ENCODE measurements at places on chromosomes 1 and 21.

- DNase-seq: no peak
Measured at GRCh38 chr1:239212811-239213220, 173.6 kb upstream of the CHRM3 start.

GRCh38 chr21:45891388-45892155, 90.0 kb upstream of the COL6A1 start:
- DNase-seq: no peak

- DNase-seq: no peak
Measured at GRCh38 chr21:18144339-18144738, 100.3 kb upstream of the CHODL start.

- no peak for DNase-seq
Measured at GRCh38 chr1:219201656-219202055, 28.0 kb downstream of the LYPLAL1 start.

DNA sequence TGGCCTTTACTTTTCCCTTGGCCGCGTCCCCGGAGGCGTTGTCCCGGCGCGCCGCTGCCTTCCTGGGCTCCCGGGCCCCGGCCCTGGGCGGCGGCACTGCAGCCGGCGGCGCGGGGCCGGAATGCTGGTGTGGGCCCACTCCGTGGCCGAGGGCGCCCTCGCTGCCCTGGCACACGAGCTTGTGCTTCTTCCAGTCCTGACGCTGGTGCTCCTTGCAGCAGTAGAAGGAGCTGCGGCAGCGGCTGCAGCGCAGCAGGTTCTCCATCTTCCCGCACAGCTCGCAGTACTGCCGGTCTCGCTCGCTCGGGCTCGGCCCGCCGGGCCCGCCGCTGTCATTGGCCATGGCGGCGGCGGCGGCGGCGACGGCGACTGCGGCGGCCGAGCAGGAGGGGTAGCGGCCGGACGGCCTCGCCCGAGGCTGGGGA, 529 bp downstream of the EGLN1 start:
- no peak for DNase-seq

GRCh38 chr1:202599669-202600431, 110.4 kb downstream of the SYT2 start:
- no peak for DNase-seq

GRCh38 chr1:230784163-230784562, 37.0 kb downstream of the CAPN9 start:
- DNase-seq: no peak

DNA sequence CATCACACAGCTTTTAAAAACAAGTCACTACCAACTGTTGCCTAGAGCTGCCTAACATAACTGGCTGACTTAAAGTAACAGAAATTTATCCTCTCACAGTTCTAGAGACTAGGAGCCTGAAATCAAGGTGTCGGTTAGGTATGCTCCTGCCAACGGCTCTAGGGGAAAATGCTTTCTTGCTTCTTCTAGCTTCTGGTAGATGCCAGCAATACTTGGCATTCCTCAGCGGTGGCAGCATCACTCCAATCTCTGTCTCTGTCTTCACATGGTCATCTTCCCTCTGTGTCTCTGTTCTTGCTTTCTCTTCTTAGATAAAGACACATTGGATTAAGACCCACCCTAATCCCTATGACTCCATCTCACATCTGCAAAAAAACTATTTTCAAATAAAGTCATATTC, 51.5 kb downstream of the DMRTA2 start:
- no peak for DNase-seq

- DNase-seq: no peak
Measured at GRCh38 chr1:243413431-243414151, 157.8 kb downstream of the SDCCAG8 start.

DNA sequence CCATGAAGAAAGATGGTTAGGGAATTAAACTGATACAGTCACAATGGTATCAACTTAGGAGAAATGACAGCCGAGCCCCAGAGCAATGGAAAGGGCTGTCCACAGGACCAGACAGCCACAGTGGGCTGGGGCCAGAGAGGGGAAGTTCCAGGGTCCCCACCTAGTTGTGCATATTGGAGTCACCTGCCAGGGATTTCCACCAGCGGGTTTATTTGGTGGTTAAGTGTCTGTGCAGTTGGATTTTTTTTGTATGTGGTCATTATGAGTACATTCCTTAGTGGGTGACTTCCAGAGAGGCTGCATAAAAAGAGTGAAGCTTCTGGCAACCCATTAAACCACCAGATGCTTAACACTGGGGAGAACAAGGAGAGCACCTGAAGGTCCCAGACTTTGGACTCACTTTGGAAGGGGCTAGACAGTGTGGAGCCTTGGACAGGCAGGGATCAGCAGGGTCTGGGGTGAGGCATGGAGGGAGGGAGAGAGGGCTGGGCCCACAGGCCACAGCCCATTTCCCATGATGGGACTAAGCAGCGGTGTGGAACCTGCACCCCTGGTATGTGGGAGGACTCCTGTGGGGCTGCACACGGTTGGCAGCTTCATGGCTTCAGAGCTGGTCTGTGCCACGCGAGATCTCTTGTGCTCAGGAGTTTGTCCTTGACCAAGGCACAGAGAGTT, 7.8 kb upstream of the PTTG1IP start:
- peak; percentile 13 for DNase-seq

DNA sequence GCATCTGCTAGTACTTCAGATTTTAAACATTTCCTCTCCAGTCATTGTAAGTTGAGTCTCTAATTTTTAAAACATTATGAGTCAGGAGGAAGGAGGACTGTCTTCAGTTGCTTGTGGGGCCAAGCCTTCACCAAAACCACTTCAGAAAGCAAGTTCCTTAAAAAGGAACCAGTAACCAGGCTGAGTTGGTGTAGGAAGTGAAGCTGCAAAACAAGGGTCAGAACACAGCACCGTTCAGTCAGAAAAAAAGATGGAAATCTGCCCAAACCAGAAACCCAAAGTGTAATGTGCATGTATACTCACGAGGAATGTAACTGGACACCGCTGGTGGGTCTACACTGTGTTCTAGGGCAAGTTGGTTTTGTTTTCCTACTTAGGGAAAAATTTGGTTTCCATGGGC, 402.1 kb downstream of the SETD4 start:
- DNase-seq: no peak

GRCh38 chr1:150760013-150760412, 5.6 kb downstream of the CTSS start:
- no peak for DNase-seq

GRCh38 chr1:30603081-30603858, 120.1 kb downstream of the MATN1 start:
- no peak for DNase-seq

DNA sequence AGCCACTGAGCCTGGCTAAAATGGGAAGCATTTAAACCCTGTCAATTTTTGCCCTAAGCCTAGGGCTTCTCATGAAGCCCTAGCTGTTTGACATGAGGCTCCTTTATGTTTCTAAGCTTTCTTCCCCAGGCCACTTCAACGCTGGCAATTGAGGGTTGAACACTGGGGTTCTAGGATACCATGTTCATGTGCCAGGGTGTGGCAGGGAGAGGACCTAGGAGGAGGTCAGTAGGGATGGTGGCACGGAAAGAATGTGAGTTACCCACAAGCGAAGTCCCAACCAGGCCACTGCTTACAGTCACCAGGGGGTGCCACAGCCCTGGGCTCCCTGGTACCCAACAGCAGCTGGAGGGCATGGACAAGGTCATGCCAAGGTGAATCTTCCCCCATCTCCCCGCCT, 90.8 kb upstream of the AJAP1 start:
- DNase-seq: no peak

GRCh38 chr1:170326186-170326585, 180.4 kb downstream of the NTMT2 start:
- no peak for DNase-seq

GRCh38 chr1:170134521-170134920, 11.2 kb upstream of the NTMT2 start:
- no peak for DNase-seq

GRCh38 chr21:41322496-41323382, 6.1 kb downstream of the FAM3B start:
- no peak for DNase-seq

GRCh38 chr1:217791091-217791490, 159.9 kb downstream of the SPATA17 start:
- no peak for DNase-seq

- DNase-seq: peak; percentile 68
Measured at GRCh38 chr1:78831731-78832360, 174.7 kb downstream of the ADGRL4 start.

DNA sequence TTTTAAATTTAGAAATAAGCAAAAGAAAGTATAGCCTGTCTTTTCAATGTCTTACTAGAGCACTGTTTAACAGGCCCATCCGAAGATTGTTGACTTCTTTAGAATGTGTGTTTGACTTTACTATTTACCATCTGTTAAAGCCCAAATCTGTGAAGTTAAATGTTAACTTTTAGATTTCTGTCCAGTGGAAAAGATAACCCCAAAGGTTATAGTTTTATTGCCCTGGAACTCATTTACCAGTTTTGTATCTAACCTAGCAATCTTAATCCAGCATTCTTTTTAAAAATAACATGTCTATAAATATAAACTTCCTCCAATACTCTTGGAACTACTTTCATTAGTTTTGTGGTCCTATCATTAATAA, 37.9 kb downstream of the SNRPE start:
- DNase-seq: no peak

DNA sequence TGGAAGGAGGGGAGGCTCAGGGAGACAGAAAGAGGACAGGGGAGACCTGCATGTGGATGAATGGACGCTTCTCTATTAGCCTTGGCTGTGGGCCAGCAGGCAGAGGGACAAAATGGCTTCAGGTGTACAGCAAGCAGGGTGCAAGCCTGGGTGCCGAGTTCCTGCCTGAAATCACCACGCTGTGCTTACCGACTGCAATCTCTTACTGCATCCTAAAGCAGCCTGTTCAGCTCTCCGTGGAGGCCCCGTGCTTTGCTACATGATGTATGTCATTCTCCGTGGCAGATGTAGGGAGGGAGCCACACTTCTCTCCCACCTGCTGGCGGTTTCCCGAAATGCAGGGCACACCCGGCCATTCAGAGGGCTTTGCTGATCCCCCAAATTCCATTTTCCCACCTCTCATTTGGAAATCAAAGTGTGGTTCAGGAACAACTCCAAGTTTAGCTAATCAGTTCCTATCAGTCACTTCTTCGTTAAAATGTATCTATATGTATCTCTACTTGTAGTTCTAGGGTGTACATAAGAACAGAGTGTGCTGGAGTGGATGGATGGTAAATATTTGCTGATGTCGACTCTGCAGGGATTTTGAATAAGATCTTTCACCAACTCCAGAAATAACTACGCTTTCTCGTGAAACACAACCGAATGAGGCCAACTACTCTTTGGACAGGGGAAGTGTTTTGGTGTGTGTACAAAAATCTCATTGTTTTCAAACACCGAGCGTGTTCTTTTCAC, 122.3 kb upstream of the BACE2 start:
- no peak for DNase-seq

DNA sequence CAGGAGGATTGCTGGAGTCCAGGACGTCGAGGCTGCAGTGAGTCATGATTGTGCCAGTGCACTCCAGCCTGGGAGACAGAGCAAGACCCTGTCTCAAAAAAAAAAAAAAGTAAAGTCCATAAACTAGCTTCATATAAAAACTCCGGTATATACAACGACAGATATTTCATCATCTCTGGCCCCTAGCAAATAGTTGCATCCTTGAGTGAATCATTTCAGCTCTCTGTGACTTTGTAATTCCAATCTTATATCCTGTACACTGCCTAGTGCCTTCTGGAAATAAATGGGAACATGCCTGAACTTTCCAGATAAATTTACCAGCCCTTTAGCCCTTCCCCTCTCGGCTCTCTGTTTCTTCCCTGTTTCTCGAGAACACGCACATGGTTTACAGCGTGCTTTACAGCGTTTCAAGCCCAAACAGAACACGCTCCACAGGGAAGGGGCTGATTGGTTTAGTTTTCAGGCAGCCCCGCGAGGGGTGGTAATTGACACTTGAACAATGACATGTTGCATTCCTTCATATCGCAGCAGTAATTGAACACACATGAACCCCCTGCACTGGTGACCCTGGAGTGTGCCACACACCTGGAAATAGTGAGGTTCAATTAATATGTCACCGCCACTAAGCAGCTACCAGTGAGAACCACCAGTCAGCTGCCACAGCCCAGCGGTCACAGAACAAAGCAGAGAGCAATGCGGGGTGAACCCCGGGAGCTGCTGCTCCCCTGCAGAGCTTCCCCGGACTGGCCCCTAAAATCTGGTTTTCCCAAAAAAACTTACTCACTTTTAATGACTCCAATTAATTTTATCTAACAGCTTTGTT, 35.7 kb upstream of the SIM2 start:
- DNase-seq: no peak

- no peak for DNase-seq
Measured at GRCh38 chr1:150182247-150182646, 32.5 kb downstream of the PLEKHO1 start.

GRCh38 chr1:245500546-245500945, 345.8 kb downstream of the KIF26B start:
- DNase-seq: no peak

- no peak for DNase-seq
Measured at GRCh38 chr1:55575571-55576279, 360.6 kb upstream of the USP24 start.

GRCh38 chr1:19606817-19607642, 37.1 kb upstream of the NBL1 start:
- DNase-seq: no peak

- DNase-seq: no peak
Measured at GRCh38 chr1:45848714-45849113, 45.3 kb downstream of the MAST2 start.

DNA sequence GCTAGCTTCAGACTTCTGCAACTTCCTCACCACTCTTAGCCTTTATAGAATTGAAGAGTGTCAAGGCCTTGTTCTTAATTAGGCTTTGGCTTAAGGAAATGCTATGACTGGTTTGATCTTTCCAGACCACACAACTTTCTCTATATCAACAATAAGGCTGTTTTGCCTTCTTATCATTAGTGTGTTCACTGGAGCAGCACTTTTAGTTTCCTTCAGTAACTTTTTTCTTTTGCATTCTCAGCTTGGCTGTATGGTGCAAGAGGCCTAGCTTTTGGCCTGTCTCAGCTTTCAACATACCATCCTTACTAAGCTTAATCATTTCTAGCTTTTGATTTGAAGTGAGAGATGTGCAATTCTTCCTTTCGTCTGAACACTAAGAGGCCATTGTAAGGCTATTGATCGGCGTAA, 8.6 kb downstream of the PRKACB start:
- DNase-seq: no peak

GRCh38 chr1:174872615-174873058, 127.1 kb upstream of the CACYBP start:
- no peak for DNase-seq

DNA sequence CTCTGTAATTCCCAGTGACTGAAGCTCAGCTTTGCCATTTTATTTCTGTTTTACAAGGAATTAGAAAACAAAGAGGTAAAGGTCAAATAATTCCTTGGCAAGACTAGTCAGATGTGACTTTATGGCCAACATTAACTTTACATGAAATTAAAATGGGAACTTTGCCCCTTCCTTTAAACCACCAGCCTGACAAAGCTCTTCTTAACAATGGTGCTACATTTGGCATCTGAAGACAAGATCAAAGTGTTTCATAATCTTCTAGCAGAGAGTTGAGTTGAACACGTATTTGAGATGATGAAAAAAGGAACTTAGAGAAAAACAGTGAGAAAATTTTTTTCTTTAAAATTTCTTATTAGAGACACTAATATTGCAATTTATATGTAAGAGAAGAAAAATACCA, 193.8 kb downstream of the AK5 start:
- DNase-seq: no peak

- DNase-seq: no peak
Measured at GRCh38 chr1:86926883-86927282, 12.4 kb downstream of the HS2ST1 start.
